Mesenchymal stem cell (in vitro differentiated cells and primary cell): ENCODE measurements at places on chromosomes 16 and 17.

- no peak for DNase-seq
- H3K27ac ChIP-seq = no peak overlapping the region
- H3K27me3 ChIP-seq = peaks cover 84% of the 10 kb centered on the region
Observed at GRCh38 chr16:88943131-88943664, 33.8 kb downstream of the CBFA2T3 start.

- peaks cover 31% of the 10 kb centered on the region for H3K4me1 ChIP-seq
- DNase-seq = no peak
- no peaks in the 10 kb centered on the region for H3K36me3 ChIP-seq
Observed at GRCh38 chr16:81491541-81492188, 47.1 kb downstream of the CMIP start.

GRCh38 chr17:12744298-12744697 is 45.0 kb upstream of the ARHGAP44 start:
- no peaks in the 10 kb centered on the region for H3K36me3 ChIP-seq
- no peaks in the 10 kb centered on the region for H3K27me3 ChIP-seq
- H3K4me1 ChIP-seq = peaks cover 6% of the 10 kb centered on the region
- no peak overlapping the region for H3K4me3 ChIP-seq

GRCh38 chr16:56119133-56119532 is 72.2 kb upstream of the GNAO1 start:
- no peaks in the 10 kb centered on the region for H3K4me1 ChIP-seq
- H3K4me3 ChIP-seq = no peak overlapping the region
- no peak overlapping the region for H3K27ac ChIP-seq
- H3K36me3 ChIP-seq = no peaks in the 10 kb centered on the region

DNA sequence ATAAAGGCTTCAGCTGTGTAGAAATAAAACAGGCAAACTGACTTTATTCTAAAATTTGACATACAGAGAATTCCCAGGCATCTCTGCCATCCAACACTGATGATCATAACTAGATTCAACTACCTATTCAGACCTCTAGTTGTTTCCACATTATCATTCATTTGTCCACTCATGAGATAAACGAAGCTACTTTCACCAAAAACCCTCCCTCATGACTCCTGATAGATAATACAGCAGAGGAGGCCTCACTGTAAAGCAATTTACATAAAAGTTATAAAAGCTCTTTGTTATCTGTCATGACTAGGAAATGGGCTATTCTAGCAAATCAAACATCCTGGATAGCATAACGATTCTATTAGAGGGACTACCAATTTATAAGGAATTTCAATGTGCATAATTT is 19.6 kb upstream of the RFFL start:
- no peaks in the 10 kb centered on the region for H3K36me3 ChIP-seq
- no peaks in the 10 kb centered on the region for H3K27me3 ChIP-seq
- peak overlapping the region; percentile 57 for H3K27ac ChIP-seq
- DNase-seq = no peak

GRCh38 chr17:41801374-41802271 is 10.1 kb downstream of the P3H4 start:
- H3K4me3 ChIP-seq = no peak overlapping the region
- H3K27ac ChIP-seq = peak overlapping the region; percentile 33
- DNase-seq = peak; percentile 80
- H3K36me3 ChIP-seq = peaks cover 20% of the 10 kb centered on the region
- no peaks in the 10 kb centered on the region for H3K27me3 ChIP-seq

DNA sequence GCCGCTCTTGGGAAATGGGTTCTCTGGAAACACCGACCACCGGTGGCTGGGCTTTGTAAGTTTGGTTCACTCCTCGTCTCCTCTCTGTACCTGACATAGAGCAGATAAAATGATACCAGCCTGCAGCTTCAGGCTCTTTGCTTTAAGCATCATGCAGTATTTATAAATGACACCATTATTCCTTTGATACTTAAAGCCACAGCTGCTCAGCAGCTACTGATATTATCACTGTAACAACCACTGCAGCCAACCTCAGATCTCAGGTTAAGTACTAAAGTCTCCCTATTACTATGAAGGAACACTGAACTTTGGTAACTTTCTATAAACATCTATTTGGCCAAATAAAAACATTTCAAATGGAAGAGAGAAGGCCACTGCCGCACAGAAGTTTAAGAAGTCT is 34.6 kb downstream of the PDIA2 start:
- no peak for DNase-seq
- peaks cover 55% of the 10 kb centered on the region for H3K36me3 ChIP-seq
- no peak overlapping the region for H3K4me3 ChIP-seq
- H3K4me1 ChIP-seq = peaks cover 8% of the 10 kb centered on the region
- H3K27me3 ChIP-seq = no peaks in the 10 kb centered on the region
- H3K27ac ChIP-seq = no peak overlapping the region

GRCh38 chr17:79473876-79474440 is 136.9 kb downstream of the RBFOX3 start:
- H3K36me3 ChIP-seq = no peaks in the 10 kb centered on the region
- H3K4me1 ChIP-seq = peaks cover 1% of the 10 kb centered on the region
- no peak overlapping the region for H3K4me3 ChIP-seq
- no peaks in the 10 kb centered on the region for H3K27me3 ChIP-seq

DNA sequence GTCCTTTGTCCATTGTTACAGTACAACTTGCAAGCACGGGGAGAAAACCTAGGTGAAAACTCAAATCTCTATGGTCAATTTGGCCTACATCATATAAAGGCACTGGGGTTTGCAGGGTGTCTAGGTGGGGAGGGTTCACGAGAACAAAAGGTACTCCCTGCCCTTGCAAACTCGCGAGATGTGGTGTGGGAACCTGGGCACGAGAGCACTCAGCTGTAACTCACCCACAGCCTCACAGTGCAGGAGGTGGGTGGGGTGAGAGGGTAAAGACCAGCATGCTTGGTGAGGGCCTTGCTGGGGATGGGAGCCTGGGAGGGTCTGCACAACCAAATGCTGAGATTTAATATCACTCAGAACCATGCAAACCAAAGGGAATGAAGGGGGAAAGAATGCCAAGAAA is 18.4 kb upstream of the ZNF594 start:
- no peak overlapping the region for H3K4me3 ChIP-seq
- H3K36me3 ChIP-seq = peaks cover 9% of the 10 kb centered on the region
- no peak for DNase-seq
- no peaks in the 10 kb centered on the region for H3K27me3 ChIP-seq
- no peaks in the 10 kb centered on the region for H3K4me1 ChIP-seq

DNA sequence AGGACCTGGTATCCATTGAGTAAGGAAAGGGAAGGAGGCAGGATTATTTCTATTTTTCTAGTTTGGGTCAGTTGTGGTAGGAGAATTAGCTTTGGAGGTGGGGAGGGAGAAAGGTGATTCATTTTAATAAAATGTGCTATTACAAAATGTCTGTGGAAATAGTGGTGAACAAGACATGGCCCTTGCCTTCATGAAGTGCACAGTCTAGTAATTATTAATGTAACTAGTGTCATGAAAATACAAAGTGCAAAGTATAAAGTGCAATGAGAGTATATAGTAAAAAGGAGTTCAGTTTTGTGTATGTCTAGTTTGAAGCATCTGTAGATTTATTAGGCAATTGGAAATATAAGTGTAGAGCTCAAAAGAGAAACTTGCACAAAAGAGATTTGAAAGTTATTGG is 11.9 kb downstream of the NFATC3 start:
- no peaks in the 10 kb centered on the region for H3K36me3 ChIP-seq
- H3K27me3 ChIP-seq = no peaks in the 10 kb centered on the region
- no peak overlapping the region for H3K4me3 ChIP-seq

DNA sequence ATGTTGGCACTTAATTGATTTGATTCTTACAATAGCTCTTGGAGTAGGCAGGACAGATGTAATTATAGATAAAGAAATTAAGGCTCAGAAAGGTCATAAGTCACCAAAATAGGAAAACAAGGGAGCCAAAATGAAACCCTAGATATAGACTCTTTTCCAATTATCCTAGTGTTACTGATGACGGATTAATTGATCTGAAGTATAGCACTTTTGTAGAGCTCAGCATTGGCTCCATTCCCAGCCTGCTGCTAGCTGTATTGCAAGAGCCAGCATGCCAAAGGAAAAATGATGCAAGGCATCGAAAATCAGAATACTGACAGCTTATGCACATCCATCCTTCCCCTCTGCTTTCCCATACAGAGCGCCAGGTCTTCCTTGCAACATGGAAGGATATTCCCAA is 21.6 kb upstream of the RASL10B start:
- peak; percentile 29 for DNase-seq
- H3K27ac ChIP-seq = no peak overlapping the region
- peaks cover 2% of the 10 kb centered on the region for H3K4me1 ChIP-seq
- H3K27me3 ChIP-seq = no peaks in the 10 kb centered on the region
- no peak overlapping the region for H3K4me3 ChIP-seq
- peaks cover 43% of the 10 kb centered on the region for H3K36me3 ChIP-seq

DNA sequence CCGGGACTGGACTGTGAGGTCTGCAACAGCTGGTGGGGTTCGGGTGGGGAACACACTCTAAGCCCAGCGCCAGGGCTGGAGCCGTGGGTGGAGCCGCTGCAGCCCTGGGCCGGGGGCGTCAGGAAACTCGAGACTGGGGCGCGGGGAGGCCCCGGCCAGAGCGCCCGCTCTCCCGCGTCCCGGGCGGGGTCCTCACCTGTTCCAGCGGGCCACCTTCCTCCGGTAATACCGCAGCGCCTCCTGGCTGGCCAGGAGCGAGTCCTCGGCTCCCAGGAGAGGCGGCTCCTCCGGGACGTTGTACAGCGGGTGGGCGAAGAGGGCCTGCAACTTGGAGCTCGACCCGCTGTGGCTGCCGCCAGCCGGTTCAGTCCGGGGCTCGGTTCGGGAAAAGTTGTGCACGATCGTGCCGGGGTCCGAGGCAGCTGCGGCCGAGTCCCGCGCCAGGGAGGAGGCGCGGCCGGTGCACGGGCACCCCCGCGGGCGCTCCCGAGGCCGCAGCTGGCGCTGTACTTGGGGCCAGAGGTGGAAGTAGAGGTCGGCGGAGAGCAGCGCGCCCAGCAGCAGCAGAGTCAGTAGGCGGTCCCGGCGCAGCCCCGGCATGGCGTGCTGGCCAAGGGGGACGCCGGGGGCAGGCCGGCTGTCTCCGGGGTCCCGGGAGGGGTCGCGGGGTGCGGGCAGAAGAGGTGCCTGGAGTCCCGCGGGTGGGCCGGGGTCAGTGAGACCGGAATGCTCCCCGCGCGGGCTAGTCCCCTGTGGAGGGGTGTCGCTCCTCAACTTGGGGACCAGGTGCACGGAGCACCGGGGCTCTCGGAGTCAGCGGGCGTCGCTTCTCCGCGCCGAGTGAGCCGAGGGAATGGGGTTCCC is 868 bp downstream of the FAM20A start:
- H3K36me3 ChIP-seq = peaks cover 36% of the 10 kb centered on the region
- H3K4me1 ChIP-seq = peaks cover 17% of the 10 kb centered on the region
- no peak overlapping the region for H3K27ac ChIP-seq
- H3K27me3 ChIP-seq = peaks cover 80% of the 10 kb centered on the region
